ENCODE measurements at places on chromosomes 12 and 14.

DNA sequence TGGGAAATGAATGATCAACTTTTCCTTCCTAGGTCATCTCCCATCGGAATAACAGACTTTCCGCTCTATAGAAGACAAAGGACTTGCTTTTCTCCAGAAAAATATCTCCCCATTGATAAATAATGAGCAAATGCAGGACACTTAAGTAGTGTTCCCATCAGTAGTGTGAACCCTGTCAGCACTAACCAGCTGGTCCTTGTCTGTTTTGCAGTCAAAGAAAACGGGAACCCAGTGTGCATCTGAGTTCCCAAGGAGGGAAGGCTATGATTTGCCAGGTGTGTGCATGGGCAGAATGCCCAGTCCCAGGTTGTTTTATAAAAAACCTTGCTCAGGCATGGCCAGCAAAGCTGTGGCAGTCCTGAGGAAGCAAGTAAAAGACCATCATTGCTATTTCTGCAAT, 256.5 kb upstream of the HMGA2 start:
- no peak for DNase-seq

- no peak for DNase-seq
These were observed 47.7 kb upstream of the CPM start for GRCh38 chr12:68980476-68981212.

DNA sequence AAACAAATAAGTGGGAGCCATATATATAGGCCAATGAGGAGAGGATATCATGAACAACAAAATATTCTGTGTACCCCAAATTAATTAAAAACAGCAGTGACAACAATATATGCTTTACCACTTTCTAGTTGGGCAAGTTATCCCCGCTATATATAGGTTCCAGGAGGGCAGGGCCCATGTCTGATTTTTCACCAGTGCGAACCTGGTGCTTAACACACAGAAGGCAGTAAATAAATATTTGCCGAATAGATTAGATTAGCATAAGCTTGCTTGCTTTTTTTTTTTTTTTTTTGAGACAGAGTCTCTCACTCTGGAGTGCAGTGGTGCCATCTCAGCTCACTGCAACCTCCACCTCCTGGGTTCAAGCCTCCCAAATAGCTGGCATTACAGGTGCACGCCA, 3.4 kb upstream of the MIP start:
- DNase-seq = no peak

- no peak for DNase-seq
These were observed 411.0 kb downstream of the LRIG3 start for GRCh38 chr12:58509116-58509885.

GRCh38 chr14:100200311-100200710, 38.6 kb upstream of the YY1 start:
- no peak for DNase-seq

DNA sequence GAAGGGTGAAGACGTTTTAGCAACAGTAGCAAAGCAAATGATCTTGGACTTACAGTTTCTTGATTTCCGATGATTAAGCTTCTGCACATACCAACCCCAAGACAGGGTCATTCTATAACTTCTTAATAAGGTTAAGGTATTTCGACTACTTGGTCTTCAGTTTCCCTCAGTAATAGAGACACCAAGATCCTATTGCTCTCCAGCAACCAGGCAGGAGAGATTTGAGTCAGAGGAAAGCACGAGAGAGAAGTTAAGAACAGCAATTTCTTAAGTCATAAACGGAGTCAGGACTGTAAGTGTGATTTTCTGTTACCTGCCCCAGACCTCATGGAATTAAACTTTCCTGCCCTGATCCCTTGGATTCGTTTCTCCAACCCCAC, 215.6 kb downstream of the TTC8 start:
- no peak for DNase-seq

GRCh38 chr14:63986789-63987533, 134.2 kb downstream of the SYNE2 start:
- peak; percentile 93 for DNase-seq

- DNase-seq = no peak
These were observed 2.4 kb upstream of the CSRNP2 start for GRCh38 chr12:51085757-51086156.

GRCh38 chr14:99884834-99885648, 91.8 kb downstream of the EML1 start:
- DNase-seq = peak; percentile 71

- DNase-seq = no peak
These were observed 6.5 kb upstream of the PNMA1 start for GRCh38 chr14:73720636-73721035.

DNA sequence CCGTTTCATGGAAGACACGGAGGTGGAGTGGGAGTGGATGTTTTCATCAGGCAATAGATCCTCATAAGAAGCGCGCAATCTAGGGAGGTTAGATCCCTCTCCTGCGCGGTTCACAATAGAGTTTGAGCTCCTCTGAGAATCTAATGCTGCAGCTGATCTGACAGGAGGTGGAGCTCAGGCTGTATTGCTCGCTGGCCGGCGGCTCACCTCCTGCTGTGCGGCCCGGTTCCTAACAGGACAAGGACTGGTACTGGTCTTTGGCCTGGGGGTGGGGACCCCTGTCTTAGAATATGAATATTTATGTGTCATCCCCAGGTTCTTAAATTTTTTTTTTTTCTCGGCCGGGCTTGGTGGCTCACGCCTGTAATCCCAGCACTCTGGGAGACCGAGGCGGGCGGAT, 36.7 kb downstream of the PRICKLE1 start:
- DNase-seq = no peak

- DNase-seq = no peak
These were observed 5.0 kb downstream of the CRIP2 start for GRCh38 chr14:105479431-105480158.

GRCh38 chr12:130796985-130797686, 41.9 kb downstream of the STX2 start:
- no peak for DNase-seq

DNA sequence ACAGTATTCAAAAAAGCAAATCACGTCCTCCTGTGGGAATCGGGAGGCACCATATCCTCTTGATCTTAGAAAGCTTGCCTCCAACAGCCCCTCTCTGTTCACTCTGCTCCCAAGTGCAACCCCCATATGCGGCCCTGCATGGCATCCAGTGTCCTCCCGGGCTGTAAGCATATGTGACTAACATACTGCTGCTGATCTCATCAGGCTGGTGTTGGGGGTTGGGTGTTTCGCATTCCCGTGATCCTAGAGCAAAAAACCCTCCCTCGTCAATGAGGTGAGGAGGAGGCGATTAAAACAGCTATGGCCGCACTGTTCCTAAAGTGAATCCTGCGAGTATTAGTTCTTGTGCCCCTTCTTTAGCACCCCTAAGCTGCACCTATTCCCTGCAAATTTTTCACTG, 28.1 kb upstream of the PPM1A start:
- DNase-seq = no peak

DNA sequence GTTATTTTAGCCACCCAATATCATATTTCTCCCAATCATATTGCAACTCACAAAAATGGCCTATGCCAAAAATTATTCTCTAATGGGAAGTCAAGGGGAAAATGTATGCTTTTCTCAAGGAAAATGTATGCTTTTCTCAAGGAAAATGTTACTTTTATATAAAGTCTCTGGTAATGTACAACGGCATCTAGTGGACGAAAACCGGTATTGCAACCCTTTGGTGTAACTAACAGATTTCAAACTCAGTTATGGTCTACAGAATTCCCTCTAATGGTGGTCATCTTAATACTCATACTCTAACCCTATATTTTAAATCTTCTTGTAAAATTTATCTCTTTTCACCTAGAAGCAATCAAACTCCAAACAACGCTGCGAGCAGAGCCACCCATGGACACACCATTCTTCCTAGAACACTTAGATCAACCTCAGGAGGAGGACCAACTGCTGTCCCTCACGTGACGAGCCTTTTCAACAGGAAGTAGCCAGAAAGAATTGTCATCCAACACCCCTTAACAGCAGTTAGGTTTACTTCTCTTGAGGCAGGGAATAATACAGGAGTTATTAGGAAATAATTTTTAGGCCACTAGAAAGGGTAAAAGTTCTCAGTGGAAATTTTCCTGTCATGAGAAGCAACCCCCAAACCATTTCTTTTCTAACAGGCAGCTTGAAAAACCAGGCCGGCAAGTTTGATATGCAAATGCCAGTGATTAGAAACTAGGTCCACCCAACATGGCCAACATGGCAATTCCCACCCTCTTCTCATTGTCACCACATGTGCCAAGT, 20.1 kb downstream of the APOBEC1 start:
- peak; percentile 59 for DNase-seq

DNA sequence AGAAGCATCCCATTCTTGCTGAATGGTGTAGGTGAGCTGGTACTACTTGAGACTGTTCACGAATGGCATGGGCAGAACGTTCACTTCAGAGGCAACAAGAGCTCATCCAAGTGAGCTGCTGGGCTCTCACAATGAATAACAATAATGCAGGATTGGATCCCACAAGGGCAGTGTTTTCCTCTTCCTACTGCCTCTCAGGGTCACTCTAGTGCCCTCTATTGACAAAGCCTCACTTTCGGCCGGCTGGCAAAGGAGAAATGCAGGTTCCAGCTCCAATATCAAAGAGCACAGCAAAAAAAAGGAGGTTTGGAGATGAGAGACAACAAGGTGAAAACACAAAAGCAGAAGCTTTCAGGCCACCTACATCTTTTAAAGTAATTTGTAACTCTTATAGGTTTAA, 74.6 kb upstream of the MYF6 start:
- peak; percentile 36 for DNase-seq

DNA sequence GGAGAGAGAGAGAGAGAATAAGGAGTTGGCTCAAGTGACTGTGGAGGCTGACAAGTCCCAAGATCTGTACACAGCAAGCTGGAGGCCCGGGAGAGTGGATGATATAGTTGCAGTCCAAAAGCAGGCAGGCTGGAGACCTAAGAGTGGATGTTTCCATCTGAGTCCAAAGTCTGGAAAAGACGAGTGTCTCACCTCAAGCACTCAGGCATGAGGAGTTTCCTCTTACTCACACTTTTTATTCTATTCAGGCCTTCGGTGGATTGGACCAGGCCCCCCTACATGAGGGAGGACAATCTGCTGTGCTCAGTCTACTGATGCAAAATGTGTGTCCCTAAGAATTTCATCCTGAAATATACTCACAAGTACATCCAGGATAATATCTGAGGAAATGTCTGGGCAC, 484.6 kb downstream of the VRK1 start:
- DNase-seq = no peak

DNA sequence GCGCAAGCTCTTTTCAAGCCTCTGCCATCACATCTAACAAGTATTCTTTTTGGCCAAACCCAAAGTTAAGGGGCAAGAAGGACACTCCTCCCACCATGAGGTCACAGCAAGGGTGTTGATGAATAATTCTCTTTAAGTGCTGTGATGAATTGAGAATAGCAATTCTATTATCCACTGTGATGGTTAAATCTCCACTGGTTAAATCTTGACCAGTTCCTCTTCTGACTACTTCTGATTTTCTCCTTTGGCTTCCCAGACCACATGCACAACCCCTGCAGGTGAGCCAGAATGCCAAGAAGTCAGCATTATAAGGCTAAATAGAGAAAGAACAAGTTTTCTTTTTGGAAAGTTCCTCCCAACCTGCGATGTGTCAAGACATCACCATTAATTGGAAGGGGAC, 90.6 kb upstream of the BCL2L14 start:
- DNase-seq = no peak

- peak; percentile 8 for DNase-seq
These were observed 1.1 kb downstream of the IFNG start for GRCh38 chr12:68158432-68158831.

GRCh38 chr12:62335057-62335456, 74.9 kb downstream of the USP15 start:
- DNase-seq = no peak

GRCh38 chr12:113779774-113780173, 186.4 kb downstream of the RBM19 start:
- no peak for DNase-seq

DNA sequence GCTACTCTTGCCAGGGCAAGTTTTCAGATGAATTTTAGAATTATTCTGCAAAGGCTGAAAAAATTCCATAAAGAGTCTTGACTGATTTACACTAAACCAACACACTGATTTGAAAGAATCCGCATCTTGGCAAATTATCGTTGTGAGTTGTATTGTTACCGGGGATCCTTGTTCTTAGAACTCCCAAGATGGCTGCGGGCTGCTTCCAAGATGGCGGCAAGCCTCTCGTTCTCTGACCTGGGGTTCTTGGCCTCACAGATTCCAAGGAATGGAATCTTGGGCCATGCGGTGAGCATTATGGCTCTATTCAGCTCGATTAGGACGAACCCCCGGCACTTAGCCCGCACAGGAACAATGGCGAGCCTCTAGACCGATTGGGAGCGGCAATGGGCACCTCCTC, 132.5 kb downstream of the ZNF664 start:
- DNase-seq = no peak

DNA sequence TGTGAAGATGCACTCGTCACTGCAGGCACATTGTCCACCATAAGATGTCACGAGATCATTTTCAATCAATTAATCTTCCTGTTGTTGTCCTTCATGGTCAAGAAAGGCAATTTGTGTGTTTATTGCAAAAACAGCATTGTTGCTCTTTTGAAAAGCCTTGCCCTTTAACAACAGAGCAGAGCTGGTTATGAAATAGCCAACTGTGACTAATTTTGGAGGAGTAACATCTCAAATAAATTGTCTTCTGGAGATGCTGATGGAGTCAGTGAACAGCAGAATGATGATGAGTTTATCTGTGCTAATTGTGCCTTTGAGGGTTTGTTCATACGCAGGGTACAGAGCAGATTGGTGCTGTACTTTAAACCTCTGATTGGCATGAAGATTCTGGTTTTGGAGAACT, 88.3 kb upstream of the E2F7 start:
- peak; percentile 7 for DNase-seq

- no peak for DNase-seq
These were observed 167.8 kb downstream of the ALG10 start for GRCh38 chr12:34190054-34190453.

DNA sequence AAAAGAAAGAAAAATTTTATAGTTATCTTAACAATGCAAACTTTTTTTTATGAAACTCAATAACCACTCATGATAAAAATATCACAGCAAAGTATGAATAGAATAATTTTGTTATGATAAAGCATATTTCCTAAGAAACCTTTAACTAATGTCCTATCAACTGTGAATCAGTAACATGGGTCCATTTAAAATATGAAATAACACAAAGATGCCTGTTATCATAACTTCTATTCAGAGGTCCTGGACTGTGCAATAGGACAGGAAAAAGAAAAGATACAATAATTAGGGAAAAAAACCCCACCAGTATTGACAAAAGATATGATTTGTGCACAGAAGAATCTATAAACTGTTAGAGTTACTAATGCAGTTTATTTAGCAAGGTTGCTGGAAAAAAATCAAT, 245.4 kb downstream of the FOXN3 start:
- DNase-seq = no peak
